ENCODE measurements at places on chromosomes 2 and 18.
A peak's percentile ranks its signal among the peaks of the same experiment; 100 is the strongest.

- no peak for DNase-seq
Observed at GRCh38 chr18:37668971-37669747, 103.6 kb upstream of the CELF4 start.

DNA sequence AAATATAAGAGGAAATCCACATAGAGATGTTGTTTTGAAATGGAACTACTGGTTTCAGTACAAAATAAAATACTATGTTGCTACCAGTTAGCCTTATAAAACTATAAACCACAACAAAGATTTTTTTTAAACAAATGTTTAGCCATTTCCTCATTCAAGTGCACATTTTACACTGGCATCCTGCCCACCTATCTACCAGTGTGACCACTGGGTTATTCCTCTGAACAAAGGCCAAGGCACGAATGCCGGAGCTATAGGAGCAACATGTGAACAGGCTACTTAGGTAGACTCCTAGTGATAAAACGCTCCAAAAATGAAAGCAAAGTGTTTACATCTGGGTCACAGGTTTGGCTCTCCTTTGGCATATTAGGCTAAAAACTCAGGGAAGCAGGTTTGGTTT lies 31.8 kb upstream of the SULT1C4 start:
- DNase-seq: no peak

- no peak for DNase-seq
Observed at GRCh38 chr2:16739778-16740581, 74.3 kb upstream of the CYRIA start.

DNA sequence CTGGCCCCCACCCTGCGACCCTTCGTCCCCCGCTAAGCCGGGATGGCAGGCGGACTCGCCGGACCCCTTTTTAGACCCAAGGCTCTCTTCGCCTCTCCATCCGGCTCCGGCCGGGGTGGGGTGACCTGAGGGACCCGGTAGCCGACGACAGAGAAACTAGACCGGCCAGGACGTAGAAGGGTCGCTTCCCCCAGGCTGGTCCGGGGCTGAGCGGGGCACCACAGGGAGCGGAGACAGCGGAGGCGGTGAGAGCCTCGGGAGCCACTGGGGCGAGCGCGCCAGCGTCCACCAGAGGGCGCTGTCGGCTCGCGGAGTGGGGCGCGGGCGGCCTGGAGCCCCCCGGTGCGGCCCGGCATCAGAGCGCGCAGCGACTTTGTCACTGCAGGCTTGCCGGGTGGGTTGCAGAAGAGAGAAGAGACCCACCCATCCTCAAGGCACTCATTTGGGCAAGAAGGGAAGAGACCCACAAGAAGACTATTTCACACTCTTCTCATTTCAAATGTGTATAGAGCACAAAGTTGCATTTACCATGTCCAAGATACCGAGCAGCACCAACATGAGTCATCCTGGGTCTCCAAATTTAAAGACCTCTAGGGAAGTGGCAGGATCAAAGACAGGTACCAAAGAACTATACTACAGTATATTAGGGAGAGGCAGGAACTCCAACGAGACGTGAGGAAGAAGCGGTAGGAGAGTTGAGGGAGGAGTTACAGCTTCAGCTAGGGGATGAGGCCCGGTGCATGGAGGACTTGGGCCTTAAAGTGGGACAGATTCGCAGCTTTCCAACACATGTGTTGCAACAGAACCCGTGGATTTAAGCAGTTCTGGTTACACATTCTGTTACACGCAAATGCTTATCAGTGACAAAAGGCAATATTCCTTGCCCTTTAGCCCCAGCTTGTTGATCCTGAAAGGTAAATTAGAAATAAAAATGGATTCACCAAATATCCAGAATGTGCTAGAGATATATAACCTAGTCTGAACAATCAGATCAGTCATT lies 7.6 kb upstream of the PRKCE start:
- peak; percentile 68 for DNase-seq

DNA sequence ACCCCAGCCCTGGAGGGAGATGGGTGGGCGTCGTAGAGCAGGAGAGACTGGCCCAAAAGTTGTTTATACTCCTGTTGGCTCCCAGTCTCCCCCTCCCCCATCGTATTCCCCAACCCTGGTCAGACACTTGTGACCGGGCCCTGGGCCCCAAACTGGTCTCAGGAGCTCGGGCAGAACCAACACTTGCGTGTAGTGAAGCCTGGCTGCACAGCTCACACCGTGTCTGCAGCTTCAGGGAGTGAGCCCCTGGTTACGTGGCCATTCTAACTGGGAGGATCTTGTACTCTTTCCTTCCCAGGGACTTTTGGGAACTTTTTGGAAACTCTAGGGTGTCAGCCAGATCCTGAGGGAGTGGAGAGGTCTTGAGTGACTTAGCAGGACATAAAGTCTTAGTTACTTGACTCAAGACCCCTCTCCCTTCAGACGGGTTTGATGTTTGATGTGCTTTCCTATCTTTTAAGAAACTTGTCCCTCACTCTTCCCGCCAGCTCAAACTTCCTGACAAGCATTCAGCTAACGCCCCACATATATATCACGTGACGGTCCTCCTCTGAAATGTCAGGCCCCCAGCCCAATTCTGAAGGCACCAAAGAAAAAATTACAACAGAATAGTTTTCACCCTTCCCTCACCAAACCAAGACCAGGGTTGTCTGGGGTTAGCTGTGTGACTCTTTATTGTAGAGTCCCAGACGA lies 2.3 kb downstream of the PKDCC start:
- no peak for DNase-seq

DNA sequence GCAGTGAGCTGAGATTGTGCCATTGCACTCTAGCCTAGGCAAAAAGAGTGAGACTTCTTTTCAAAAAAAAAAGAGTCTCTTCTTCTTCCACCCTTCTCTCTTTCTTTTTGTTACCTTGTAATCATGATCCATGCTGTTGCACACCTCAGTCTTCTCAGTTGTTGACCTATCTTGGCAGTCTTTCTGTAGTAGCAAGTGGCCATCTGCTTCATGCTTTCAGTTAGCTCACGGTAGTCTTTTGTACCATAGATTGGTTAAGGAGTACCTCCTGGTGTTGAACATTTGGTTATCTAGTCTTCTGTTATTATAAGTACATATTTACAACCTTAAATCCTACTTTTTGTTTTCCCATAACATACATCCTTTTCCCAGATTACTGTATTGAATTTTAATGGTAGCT lies 3.1 kb downstream of the GORASP2 start:
- DNase-seq: no peak

DNA sequence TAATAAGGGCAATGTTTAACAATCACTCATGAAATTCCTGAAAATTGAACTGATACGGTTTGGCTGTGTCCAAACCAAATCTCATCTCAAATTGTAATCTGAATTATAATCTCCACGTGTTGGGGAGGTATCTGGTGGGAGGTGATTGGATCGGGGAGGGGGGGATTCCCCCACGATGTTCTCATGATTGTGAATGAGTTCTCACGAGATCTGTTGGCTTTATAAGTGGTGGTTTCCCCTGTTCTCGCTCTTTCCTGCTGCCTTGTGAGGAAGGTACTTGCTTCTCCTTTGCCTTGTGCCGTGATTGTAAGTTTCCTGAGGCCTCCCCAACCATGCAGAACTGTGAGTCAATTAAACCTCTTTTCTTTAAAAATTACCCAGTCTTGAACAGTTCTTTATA lies 34.0 kb upstream of the SKOR2 start:
- DNase-seq: no peak

GRCh38 chr2:42545023-42545721 lies 23.3 kb upstream of the MTA3 start:
- no peak for DNase-seq

- no peak for DNase-seq
Observed at GRCh38 chr18:37304012-37304680, 261.5 kb downstream of the CELF4 start.

GRCh38 chr2:229443141-229443540 lies 172.1 kb upstream of the PID1 start:
- DNase-seq: no peak

DNA sequence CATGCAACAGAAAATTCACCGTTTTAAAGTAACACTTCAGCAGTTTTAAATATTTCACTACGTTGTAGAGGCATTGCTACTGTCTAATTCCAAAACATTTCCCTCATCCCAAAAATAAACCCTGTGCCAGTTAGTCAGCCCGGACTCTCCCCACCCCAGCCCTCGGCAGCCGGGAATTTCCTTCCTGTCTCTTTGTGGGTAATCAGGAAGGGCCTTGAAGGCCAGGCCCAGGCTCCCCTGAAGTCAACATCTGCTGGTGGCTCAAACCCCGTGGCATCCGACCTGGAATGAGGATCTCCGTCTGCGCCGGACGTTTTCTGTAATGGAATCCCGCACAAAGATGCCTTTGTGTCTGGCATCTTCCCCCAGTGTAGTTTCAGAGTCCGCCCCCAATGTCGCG lies 219.6 kb downstream of the SNTG2 start:
- no peak for DNase-seq

- peak; percentile 28 for DNase-seq
Observed at GRCh38 chr2:72579591-72580180, 246.1 kb downstream of the EXOC6B start.

DNA sequence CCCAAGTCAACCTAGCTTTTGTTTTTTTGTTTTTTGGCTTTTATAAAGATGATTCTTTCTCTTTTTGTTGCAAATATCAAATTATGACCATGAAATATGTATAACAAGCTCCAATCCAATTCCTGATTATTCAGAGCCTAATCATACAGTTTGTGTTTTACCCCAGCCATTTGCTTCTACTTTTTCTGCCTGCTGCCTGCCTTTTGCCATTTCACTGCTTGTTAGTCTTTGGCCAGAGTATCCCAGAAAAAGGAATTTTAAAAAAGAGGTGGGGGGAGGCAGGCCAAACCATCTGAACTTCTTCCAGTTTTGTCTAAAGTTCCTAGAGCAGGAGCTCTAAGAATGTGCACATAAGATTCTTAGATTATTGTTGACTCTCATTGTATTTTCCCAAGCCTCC lies 211.9 kb upstream of the VRK2 start:
- DNase-seq: no peak

GRCh38 chr18:11572201-11572600 lies 37.2 kb upstream of the SLC35G4 start:
- DNase-seq: no peak

DNA sequence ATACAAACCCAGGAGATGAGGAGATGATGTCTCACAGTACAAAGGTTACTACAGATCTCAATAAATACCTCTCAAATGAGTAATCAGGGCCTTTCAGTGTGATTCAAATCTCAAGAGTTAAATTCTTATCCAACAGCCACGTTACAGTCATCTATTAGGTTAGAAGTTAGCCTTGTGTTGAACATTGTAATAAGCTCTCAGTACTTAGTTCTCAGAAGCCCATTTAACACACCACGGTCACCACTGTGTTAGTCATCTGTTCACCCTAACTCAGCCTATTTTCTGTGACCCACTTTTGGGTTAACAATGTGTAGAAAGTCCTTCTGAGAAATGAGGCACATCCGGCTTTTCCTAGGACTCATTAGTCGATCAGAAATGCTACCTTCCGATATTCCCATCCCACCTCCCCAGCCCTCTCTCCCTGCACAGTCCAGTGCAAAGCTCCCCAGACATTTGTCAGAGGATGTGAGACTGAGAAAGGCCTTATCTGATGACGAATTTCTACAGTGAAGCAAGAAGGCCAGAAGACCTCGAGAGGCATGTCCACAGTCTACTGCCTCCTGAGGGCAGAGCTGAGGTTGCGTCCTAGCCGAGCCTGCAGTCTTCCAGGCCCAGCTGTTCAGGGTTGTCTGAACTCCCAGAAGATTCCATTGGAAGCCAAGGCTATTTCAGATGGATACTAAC lies 92.6 kb downstream of the ACTR2 start:
- DNase-seq: no peak

DNA sequence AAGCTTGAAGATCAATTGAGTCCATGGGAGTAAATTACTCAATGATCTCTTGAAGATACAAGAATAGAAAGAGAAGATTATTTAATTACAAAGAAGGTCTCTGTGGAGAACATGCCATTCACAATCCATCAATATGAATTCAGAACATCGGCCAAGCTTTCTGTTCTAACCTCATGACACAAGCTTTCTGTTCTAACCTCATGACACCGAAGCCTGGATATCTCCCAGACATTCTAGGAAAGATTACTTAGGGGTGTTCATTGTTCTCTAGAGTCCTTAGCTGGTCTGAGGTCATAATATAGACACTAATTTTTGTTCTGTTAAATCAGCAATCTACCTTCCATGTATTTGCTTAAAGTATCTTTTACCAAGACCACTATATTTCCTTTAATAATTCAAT lies 95.5 kb downstream of the RDH14 start:
- no peak for DNase-seq

DNA sequence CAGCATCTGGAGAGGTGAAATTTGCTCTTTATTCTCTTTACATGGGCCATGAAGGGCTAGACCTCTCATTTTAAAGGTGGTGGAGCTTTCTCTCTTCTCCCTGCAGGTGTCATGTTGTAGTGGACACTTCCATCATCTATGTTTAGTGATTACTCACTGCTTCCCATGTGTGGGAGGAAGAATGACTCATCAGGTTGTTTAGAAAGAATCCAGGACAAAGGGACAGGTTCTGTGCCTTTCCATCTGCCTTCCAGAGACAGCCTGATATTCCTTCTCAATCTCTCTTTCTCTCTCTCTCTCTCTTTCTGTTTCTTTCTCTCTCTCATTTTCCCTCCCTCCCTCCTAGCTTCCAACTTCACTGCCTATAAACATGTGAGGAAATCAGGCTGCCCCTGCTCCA lies 38.7 kb downstream of the SCG2 start:
- DNase-seq: no peak

DNA sequence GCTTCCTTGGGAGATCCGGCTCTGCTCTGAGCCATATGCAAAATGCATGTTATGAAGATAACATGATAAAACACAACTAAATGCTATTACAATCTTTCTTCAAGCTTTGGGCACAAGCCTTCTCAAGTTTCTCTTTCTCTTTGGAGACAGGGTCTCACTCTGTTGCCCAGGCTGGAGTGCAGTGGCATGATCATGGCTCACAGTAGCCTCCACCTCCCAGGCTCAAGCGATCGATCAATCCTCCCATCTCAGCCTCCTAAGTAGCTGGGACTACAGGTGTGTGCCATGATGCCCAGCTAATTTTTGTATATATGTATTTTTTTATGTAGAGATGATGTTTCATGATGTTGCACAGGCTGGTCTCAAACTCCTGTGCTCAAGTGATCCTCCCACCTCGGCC lies 107.7 kb upstream of the SP3 start:
- DNase-seq: no peak

DNA sequence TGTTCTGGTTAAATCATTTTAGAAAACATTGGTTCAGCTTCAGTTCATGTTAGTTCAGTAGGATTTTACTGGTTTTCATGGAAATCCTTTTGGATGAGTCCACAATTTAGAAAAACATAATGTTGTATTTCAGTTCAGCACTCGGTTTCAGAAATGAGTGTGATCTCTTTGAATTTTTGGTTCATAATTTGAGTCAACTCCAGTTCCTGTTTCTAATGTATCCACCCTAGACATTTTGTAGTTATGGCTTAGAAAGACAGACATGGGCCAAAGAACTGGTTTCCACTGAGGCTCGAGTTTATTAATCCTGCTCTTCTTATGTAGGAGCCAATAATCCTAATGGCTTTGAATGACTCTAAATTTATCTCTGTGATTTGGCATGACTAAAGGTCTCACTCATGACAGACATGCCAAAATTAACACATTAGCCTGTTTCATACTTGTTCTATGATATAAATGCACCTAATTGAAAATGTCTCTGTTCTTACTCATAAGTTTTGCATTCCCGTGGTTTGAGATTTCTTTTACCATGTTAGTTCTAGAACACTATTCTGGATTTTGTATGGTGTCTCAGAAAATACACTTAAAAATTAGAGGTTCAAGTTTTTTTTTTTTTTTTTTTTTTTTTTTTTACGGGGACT lies 82.3 kb upstream of the SPRED2 start:
- DNase-seq: no peak
